ENCODE measurements at places on chromosomes 7 and 10.

GRCh38 chr10:116210588-116211346 is 62.2 kb downstream of the GFRA1 start:
- DNase-seq, result no peak

DNA sequence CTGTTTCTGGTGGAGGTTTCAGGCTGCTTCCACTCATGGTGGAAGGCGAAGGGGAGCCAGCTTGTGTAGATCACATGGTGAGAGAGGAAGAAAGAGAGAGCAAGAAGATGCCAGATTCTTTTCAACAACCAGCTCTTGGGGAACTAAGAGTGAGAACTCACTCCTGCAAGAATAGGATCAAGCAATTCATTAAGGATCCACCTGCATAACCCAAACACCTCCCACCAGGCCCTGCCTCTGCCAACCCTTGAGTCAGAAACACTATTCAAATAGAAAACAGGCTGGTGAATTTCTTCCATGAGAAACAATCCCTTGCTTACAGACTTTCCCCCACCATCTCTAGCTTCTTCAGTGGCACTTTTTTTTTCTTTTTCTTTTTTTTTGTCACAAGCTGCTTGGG is 317.2 kb downstream of the GPR158 start:
- DNase-seq, result no peak

GRCh38 chr10:126417220-126417825 is 29.0 kb upstream of the ADAM12 start:
- no peak for DNase-seq

DNA sequence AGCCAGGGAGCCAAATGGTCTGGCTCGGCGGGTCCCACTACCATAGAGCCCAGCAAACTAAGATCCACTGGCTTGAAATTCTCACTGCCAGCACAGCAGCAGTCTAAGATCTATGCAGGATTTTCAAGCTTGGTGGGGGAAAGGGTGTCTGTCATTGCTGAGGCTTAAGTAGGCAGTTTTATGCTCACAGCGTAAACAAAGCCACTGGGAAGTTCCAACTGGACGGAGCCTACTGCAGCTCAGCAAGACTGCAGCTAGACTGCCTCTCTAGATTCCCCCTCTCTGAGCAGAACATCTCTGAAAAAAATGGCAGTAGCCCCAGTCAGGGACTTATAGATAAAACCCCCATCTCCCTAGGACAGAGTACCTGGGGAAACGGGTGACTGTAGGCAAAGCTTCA is 277.6 kb upstream of the PHF14 start:
- no peak for DNase-seq

GRCh38 chr10:79316671-79317431 is 30.4 kb upstream of the PPIF start:
- DNase-seq, result peak; percentile 45

DNA sequence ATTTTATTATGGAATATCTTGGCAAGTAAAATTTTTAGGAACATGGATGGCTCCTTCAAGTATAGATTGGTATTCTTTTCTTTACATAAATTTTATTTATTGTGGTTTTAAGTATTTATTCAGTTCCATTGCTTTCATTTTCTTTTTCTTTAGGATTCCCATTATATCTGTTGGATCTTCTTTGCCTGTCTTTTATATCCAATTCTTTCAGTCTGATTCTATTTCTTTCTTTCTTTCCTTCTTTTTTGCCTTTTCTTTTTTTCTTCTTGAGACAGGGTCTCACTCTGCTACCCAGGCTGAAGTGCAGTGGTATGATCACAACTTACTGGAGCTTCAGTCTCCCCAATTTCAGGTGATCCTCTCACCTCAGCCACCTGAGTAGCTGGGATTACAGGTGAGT is 74.2 kb upstream of the GLI3 start:
- DNase-seq, result no peak

GRCh38 chr7:35685781-35686180 is 9.2 kb downstream of the HERPUD2 start:
- DNase-seq, result no peak

DNA sequence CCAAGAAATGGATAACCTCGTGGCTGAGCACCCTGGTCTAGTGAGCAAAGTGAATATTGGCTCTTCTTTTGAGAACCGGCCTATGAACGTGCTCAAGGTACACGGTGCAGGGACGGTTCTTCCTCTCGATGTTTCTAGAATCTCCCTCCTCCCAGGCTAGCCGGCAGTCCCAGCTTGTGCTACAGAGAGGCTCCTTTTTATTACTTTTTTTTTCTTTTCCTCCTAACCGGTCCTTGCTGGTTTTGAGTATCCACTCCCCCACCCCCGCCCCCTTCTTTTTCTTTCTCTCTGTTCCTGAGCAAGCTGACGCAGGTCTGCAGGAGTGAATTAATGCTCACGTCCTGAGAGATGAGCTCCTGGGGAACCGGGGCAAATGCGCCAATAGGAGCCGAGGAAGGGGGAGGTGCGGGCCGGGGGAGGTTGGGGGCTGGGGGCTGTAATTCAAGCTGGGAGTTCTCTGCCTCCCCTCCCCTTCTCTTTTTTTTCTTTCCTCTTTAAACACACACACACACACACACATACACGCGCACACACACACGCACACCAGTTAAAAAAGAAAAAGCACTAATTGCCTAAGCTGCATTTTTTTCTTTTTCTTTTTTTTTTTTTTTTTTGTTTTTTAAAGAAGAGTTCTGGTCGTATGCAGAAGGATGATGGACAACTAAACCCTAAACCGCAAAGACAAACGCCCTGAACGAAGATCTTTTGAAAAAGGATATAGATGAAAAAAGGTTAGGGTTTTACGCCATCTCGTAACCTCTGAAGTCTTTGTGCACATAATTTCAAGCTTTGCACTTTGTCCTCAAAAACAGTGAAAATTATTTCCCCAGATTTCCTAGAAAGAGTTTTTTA is 6.6 kb downstream of the CPA2 start:
- DNase-seq, result no peak

GRCh38 chr7:99014113-99014985 is 129.6 kb downstream of the SMURF1 start:
- DNase-seq, result no peak

DNA sequence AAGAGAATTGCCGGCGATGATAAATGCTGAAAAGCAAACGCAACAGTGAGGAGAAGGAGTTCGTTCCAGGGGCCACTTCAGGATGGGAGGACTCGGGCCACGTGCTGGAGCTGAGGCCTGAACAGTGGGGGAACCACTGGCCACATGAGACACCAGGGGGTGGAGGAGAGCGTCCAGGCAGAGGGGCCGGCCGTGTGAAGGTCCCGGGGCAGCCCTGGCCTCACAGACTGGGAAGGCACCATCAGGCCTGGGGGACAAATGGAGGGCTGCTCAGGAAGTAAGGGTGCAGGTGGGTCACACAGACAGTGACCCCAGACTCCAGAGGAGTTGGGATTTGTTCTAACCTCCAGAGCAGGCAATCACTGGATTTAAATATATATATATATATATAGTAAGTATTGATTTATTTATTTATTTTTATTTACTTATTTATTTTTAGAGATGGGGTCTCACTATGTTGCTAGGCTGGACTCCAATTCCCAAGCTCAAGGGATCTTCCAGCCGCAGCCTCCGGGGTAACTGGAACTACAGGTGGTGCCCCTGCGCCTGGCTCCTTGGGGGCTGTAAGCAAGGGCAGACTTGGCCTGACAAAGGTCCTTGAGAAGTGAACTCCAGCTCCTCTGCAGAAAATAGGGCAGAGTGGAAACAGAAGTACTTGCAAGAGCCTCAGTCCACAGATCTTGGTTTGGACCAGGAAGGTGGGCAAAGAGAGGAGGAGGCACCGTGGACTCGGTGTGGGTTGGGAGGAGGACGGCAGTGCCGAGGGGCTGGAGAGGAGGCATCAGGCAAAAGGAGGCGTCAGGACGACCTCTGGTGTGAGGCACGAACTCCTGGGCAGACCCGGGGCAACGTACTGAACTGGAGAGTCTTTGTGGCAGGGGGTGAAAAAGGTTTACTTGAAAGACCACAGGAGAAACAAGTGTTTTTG is 57.3 kb downstream of the TCERG1L start:
- DNase-seq, result peak; percentile 28

DNA sequence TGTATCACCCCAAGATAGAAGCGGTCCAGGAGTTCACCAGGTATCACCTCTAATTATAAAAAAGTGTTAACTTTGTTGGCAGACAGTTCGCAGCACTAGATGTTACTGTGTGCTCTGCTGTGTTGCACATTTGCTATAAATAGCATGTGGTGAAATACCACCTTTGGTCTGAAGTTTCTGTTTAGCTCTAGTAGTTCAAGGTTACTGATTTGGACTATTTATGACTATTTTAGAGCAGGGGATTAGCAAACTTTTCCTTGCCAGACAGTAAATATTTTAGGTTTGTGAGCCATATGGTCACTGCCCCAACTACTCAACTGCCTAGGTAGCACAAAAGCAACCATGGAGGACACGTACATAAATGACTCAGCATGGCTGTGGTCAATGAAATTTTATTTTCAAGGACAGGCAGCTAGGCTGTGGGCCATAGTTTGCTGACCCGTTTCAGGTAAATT is 16.5 kb downstream of the DENND10 start:
- no peak for DNase-seq

DNA sequence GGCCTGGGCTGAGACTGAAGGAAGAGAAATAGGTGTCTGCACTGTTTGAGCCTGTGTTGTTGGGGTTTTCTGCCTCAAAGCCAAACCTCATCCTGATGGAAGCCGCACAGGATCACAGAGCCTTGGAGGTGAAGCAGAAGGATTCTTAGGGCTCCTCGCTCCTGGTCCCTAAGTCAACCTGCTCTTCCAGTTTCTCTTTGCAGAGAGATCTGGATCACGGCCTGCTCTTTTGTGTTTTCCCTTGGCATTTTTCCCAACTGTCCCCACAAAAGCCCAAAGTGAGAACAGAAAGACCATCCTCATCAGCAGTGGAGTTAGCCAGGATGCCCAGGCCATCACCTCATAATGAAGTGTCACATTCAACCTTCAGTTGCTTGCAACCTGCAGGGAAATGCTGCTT is 20.3 kb upstream of the PPIA start:
- no peak for DNase-seq

DNA sequence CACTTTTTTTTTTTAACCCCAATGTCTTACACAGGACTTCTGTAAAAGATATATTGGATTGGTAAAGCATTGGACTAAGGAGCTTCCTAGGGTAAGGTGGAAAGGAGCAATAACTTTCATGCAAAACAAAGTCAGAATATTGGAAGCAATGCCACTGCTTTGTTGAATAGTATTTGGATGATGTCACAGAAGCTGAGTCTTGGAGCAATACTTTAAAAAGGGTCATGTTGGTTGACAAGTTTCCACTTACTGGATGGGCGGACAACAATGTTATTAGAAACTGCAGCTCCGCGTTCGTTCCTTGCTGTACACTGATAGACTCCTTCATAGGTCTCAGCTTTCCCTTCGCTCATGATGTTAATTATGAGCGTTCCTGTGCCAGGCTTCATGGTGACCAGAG is 101.9 kb upstream of the LAMB4 start:
- DNase-seq, result no peak

DNA sequence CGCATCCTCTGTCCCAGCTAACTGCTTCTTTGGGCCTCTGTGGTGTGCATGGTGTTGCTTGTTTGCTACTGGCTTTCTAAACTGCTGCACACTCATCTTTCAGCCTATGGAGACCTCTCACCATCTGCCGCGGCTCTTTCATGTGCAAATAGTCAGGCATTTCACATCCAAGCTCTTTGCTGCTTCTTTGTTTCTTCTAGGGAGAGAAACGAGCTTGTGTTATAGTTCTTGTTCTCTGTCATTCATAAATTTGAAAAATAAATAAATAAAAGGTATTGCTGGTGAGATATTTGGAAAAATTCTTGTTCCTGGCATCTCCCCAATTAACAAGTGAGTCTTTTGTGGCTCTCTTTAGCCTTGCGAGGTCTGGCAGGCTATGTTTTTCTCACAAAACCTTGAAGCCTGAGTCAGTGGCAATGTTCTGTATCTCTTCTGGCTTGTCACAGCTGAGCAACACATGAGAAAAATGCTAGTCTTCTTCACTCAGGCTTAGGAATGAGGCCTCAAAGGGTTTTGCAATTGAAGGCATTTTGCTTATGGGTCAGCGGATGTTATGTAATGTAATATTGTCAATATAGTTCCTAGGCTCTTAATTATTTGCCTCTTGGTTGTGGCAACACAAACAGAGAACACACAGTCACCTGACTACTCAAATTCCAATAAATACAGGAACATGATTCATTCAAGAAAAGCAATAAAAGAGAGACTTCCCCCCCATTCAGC is 274.0 kb downstream of the FRMD4A start:
- no peak for DNase-seq

- no peak for DNase-seq
These were observed 664.9 kb downstream of the SUGCT start for GRCh38 chr7:40799493-40800403.

DNA sequence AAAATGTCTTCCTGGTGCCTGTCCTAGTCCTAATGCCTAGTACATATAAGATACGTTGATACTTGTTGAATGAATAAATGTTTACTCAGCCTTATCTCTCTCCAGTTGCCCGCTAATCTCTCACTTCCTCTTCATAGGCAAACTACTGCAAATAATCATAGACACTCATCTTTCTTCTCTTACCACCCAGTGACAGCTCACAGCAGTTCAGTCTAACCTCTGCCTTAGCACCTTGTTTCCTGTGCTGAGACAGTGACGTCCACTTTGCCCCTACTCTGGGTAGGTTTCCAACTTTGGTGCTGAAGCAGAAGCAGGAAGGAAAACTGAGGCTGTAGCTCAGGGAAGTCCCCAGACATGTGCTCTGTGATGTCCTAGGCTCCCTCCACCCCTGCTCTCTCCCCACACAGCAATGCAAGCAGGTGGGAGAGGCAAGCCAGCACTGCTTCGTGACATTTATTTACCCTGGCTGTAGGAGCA is 45.5 kb upstream of the RHOBTB1 start:
- DNase-seq, result no peak

DNA sequence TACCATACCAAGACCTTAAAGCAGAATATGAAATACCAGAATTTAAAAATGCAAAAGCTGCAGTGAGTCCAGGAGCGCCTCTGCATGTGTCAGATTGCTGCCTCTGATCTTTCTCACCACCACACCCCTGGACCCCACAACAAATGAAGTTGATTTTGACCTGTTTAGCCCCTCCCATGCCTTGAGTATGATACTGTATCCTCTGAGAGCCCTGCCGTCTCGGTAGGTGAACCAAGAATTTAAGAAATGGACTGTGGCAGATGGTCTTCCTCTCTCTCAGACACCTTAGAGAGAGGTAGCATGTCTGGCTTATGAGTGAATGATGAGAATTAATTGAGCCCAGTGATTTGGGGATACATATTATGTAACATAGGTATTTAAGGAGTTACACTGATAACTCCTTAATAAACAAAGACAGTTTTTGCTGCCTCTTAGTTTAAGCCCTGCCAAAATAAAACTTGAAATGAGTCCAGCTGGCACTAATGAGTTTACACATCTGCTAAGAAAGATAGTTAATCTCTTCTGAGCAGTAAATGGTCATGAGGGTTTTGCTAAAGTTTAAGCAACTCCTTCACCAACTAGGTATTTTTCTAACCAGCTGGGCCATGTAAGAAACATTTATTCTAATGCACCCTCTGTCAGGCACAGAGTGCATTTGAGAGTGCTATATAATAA is 4.5 kb upstream of the TFPI2 start:
- DNase-seq, result no peak

GRCh38 chr7:120028636-120029035 is 244.3 kb upstream of the KCND2 start:
- DNase-seq, result no peak

All from dorsolateral prefrontal cortex (tissue), 122 donors.